ENCODE measurements at places on chromosomes 5 and 9.

DNA sequence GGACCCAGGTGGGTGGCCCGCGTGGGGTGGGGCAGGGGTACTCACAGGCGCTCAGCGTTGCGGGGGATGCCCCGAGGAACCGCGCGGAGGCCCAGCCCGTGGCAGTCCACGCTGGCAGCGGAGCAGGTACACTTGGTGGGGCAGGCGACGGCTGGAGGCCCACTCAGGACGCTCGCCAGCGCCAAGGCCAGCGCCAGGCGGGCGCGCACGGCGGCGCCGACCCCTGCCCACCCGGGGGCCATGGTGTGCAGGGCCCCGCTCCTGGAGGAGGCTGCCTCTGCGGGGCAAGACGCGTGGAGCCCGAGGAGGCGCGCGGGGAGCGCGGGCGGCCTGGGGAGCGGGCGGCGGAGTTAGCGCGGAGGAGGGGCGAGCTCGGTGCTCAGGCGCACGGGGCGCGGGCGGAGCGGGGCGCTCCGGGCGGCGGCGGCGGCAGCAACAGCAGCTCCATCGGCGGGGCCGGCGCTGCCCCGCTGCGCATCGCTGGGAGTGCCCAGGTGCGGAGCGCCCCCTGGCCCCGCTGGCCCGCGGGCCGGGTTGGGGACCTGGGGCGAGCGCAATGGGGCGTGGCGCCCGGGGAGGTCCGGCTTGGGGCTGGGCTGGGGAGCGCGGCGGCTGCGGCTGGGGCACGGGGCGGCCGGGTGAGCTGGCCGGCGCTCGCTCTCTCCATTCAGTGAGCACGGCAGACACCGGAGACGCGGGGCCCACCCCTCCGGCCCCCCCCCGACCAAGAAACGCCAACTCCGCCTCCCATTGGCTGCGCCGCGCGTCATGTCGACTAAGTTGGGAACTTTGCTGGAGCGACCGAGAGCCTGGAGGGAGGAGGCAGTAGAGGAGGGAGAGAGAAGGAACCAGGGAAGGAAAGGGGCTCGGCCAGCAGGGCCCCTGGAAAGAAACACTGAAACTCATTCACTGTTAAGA, at the start of gene SLIT3:
TSS of gene SLIT3 (minus strand) at position 672 of the 918 bp plus-strand sequence. CDS start at position 242, 430 bp downstream.
- no peak for DNase-seq

- no peak for DNase-seq
These were observed 382 bp upstream of the CDKN2B start for GRCh38 chr9:22009506-22009867.

- DNase-seq = no peak
These were observed 5.8 kb downstream of the TLX3 start for GRCh38 chr5:171314728-171315385.

DNA sequence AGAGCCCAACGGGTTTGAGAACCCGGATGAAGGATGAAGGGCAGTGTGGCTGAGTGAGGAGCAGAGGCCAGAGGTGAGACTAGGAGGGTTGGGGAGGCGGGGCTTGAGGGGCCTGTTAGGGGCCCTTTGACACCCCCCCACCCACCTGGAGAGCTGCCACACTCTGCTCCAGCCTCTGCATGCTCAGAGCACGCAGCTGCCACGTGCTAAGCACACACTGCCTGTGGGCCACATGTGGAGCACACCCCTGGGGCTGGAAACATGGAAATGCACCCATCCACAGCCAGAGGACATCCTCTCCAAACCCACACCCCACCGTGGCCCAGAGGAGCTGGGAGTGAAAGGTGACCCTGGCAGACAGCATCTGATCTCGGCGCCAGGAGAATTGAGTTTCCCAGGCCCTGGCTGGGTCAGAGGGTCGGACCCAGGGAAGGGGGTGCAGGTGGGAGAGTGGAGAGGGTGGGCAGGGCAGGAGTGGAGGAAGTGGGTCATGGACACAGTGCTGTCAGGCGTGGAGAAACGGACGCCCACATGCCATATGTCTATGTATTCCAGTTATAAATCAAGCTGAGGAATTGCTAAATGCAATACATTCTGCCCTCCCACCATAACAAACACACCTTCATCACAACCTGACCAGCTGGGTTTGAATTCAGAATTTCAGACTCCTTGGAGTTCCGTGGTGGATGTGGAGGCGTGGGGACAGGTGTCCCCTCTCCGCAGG, 5.9 kb downstream of the DNM1 start:
- DNase-seq = no peak

- no peak for DNase-seq
These were observed 65.8 kb upstream of the NFIL3 start for GRCh38 chr9:91489361-91489899.

GRCh38 chr5:104928906-104929520, 1366.4 kb upstream of the NUDT12 start:
- no peak for DNase-seq

DNA sequence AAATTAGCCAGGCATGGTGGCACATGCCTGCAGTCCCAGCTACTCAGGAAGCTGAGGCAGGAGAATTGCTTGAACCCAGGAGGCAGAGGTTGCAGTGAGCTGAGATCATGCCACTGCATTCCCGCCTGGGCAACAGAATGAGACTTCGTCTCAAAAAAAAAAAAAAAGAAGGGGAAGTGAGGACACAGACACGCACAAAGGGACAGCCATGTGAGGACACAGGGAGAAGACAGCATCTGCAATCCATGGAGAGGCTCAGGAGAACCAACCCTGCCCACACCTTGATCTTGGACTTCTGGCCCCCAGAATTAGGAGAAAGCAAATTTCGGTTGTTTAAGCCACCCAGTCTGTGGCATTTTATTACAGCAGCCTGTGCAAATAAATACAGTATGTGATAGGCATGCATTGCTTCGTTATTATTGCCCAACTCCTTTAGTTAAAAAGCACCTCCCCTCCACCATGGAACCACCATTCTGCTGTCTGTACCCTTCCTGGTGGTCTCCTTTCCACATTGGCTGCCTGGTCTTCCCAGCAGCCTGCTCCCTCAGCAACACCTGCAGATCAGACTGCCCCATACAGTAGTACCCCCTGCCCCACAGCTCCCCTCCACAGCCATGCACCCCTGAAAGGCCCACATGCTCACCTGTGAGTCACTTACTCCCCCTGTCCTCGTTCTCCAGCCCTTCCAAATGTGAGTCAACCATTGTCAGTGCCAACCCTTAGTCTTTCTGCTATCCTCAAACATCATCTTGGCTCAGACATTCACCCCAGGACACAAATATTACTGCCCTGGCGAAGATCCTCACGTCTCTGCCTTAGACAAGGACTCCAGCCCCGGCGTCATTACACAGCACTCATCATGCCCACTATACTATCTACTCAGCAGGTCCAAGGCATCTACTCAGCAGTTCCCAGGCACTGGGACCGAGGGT, 128.8 kb downstream of the ROR2 start:
- no peak for DNase-seq

DNA sequence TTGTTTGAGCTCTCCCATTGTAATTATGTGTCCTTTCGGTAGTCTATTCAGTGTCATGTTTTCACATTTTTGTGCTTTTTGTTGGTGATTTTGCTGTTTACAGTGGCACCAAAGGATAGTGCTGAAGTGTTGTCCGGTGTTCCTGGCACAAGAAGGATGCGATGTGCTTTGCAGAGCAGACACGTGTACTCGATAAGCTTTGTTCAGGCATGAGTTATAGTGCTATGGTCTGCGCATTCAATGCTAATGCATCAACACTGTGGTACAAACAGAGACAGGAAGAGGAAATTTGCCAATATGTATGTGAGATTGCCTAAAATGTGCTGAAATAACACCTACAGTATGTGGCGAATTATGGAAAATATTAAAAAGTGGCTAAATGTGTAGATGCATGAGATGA, 913.4 kb upstream of the ACO1 start:
- no peak for DNase-seq

- peak; percentile 57 for DNase-seq
These were observed 13.9 kb downstream of the PRRC2B start for GRCh38 chr9:131407717-131408195.

DNA sequence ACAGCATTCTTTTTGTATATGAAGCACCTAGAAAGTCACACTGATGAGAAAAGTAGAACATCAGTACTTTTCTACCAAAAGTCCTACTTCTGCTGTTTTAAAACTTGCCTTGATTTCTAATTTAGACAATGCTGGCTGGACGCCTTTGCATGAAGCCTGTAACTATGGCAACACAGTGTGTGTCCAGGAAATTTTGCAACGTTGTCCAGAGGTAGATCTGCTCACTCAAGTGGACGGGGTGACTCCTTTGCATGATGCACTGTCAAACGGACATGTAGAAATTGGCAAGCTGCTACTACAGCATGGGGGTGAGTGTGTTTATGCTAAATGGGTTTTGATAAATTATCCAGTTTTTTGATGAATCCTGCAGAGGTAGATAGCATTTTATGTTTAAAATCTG, 73.5 kb downstream of the SLF1 start:
- DNase-seq = no peak

DNA sequence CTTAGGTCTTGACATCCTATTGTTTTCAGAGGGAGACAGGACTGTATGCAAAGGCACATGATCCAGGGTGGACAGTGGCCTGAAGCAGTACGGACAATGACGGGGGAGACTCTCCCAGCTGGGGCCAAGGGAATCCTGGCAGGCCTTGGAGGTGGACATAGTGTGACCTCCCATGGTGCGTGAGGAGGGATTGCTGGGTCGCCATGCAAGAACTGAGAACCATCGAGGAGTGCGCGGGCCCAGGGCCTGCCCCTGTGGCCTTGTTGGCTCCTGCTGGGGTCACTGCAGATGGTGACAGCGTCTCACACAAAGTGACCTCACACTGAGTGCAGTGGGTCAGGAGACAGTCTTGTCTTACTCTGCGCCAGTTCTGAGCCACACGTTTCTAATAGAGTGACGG, 192.4 kb downstream of the GADD45G start:
- no peak for DNase-seq

- no peak for DNase-seq
These were observed 2.3 kb upstream of the MAN1B1 start for GRCh38 chr9:137084526-137084925.

DNA sequence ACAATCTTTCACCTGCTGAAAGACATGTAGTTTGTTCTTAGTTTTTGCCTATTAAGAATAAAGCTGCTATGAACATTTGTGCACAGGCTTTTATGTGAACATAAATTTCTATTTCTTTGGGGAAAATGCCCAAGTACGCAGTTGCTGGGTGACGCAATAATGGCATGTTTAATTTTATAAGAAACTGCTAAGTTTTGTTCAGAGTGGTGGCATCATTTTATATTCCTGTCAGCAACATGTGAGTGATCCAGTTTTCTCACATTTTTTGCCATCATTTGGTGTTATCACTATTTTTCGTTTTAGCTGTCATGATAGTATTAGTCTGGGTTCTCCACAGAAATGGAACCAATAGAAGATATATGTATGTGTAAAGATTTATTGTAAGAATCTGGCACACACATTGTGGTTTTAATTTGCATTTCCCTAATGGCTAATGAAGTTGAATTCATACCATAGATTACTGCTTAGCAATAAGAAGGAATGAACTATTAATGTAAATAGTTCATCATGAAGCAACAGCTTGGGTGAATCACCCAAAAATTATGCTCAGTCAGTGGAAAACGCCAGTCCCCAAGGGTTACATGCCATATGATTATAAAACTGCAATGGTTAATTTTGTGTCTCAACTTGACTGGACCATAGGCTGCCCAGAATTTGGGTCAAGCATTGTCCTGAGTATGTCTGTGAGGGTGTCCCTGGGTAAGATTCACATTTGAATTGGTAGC, 358.6 kb downstream of the MSX2 start:
- DNase-seq = no peak

DNA sequence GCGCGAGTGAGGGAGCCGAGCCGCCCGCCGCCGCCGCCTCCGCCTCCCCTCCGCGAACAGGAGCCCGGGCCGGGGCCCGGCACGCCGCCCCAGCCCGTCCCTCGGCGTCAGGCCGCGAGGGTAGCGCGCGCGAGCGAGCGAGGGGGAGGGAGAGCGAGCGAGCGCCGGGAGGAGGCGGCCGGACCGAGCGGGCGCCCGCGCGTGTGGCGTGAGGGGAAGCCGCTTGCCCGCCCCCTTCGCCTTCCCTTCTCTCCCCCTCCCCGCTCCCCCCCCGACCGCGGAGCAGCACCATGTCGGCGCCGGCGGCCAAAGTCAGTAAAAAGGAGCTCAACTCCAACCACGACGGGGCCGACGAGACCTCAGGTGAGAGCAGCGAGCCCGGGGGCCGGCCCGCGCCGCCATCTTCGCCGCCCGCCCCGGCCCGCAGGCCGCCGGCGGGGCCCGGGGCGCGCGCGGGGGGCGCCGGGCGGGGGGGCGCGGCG, 312 bp downstream of the SET start:
- DNase-seq = no peak

- DNase-seq = no peak
These were observed 229.9 kb upstream of the MAP3K1 start for GRCh38 chr5:56585461-56585860.

DNA sequence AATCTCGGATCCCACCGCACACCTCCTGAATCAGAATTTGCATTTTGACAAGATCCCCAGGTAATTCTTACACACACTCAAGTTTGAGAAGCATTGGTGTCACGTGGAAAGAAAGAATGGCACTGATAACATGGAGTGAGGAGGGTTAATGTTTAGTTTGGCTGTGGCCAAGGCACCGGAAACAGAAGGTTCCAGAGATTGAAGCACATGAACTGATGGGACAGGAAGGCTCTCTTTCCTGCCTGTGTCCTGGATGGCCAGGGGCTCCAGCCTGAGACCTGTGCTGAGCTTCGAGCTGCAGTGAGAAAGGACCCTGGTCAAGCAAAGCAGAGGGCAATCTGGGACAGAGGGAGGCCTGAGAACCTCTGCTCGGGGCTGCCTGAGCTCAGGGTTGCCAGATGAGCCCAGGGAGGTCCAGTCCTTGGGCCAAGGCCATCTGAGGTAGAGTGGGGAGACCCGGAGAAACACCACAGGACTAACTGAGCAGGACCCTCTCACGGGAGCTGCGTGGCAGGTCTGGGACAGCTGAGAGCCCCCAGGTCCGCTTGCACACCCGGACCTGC, 27.3 kb downstream of the AFAP1L1 start:
- no peak for DNase-seq

DNA sequence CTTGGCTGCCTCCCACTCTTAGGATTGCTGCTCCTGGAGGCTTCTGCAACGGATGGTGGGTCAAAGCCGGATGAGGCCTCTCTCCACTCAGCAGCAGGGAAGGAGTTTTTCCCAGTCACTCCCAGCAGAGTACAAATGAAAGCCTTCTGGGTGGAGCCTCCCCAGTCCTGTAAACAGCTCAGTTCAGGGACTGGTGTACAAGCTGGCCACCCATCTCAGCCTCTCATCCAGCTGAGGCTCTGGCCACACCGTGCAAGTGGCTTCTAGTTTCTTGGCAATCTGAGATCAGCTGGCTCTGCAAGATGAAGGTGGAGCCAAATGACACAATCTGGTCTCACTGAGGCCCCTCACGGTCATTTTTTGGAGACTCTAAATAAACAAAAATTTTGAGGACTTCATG, 10.0 kb downstream of the GPX3 start:
- no peak for DNase-seq

DNA sequence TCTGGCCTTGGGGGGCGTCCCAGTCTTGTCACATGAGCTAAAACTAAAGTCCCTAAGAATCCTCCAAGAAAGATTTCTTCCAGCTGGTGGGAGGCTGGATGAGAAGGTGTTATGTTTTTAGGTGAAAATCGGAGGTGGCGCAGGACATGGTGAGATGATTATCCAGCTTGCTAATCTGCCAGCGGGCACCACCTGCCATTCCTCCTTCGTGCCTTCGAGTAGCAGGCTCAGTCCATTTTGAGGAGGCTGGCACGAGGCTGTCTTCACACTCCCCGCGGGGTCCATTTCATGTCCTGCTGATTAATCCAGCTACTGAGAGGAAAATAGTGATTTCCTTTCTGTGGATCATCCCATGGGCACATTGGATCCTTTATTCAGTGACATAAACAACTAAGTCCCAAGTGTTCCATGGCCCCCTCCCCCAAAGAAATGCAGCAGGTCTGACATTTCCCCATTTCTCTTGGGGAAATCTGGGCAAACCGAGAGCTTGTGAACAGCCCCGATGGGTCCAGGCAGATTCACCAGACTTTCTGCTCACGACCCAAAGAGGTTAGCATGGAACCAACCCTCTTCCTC, 38.2 kb upstream of the EXOC3 start:
- no peak for DNase-seq

All from central memory CD4-positive, alpha-beta T cell (primary cell).